ENCODE measurements at places on chromosomes 3 and 15.

DNA sequence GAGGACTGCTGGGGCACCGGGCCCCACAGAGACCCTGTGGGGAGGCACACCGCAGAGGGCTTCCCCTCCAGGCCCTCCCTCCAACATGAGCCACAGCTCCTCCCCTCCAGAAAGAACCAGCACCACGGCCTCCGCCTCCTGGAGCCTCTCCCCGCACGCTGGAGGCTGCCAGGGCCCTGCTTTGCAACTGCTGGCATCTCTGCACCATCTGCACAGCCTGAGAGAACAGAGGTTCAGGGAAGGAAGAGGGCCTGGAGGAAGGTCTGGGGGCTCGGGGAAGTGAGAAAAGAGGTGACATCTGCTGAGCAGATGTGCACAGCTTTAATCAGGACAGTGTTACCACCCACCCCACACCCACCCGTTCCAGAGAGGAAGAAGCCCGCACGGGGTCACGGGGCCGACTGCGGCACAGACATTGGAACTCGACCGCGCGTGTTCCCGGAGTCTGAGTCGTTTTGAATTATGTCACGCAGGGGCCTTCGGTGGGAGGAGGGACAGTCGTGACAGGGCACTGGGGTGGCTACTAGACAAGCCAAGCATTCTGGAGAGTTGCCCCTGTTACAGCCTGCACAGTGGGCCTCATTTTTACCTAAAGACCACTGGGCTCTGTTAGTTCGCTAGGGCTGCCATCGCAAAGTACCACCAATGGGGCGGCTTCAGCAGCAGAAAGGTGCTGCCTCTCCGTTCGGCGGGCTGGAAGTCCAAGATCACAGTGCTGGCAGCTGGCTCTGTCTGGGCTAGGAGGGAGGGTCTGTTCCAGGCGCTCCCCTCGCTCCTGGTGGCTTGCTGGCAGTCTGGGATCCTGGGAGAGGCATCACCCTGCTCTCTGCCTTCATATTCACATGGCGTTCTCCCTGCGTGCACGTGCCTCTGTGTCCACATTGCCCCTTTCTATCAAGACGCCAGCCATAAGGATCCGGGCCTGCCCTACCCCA lies 194.8 kb downstream of the XXYLT1 start:
- no peak for DNase-seq

- DNase-seq: no peak
Measured at GRCh38 chr15:39852250-39852649, 67.8 kb downstream of the GPR176 start.

DNA sequence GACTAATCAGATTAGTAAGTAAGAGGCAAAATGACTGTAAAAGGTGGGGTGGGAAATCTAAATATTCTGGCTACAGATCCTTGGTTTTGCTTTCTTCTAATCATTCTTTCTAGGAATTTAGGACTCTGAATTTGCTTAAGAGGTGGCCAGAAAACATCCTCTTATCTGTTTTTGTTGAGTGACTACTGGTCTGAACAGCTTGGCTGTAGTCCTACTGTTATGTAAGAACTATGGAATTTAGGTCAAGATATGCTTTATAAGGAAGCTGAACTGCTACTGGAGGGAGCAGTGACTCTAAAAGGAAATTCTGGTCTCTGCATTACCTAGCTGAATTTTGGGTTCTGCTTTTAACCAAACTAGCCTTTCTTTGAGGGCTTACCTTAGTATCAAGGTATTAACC lies 33.5 kb upstream of the CSPG5 start:
- no peak for DNase-seq

- no peak for DNase-seq
Measured at GRCh38 chr15:65903296-65904073, 34.2 kb downstream of the RAB11A start.

DNA sequence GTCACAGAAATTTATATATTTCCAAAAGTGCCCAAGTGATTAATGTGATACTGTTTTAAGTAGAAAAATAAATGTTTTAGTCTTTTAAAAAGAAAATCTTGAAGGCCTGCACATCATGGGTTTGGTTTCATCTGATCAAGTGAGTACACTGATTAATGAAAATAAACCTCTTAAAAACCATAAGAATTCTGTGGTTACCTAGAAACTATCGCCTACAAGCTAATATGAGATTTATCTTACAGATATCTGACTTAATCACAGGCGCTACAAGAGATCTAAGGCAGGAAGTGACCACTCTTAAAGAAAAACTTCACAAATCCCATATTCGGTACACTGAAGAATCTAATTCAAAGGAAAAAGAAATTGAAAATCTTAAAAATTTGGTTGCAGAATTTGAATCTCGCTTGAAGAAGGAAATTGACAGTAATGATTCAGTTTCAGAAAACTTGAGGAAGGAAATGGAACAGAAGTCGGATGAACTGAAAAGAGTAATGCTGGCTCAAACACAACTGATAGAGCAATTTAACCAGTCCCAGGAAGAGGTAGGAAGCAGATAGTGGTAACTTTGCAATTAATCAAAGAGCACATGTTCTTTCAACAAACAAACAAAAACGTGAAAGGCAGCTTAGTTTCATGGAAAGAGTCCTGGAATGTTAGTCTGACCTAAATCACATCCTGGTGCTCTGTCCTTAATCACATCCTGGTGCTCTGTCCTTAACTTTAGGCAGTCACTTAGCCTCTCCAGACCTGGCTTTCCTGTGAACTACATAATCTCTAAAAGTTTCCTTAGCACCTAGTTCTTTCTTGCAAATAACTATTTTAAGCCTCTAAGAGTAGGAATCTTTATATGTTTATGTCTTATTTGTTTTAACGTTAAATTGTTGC lies 131.8 kb downstream of the CCNL1 start:
- DNase-seq: no peak

GRCh38 chr3:138935863-138936740 lies 10.8 kb downstream of the FOXL2 start:
- DNase-seq: peak; percentile 67

- DNase-seq: peak; percentile 31
Measured at GRCh38 chr3:175521406-175521805, 662.3 kb downstream of the NAALADL2 start.

DNA sequence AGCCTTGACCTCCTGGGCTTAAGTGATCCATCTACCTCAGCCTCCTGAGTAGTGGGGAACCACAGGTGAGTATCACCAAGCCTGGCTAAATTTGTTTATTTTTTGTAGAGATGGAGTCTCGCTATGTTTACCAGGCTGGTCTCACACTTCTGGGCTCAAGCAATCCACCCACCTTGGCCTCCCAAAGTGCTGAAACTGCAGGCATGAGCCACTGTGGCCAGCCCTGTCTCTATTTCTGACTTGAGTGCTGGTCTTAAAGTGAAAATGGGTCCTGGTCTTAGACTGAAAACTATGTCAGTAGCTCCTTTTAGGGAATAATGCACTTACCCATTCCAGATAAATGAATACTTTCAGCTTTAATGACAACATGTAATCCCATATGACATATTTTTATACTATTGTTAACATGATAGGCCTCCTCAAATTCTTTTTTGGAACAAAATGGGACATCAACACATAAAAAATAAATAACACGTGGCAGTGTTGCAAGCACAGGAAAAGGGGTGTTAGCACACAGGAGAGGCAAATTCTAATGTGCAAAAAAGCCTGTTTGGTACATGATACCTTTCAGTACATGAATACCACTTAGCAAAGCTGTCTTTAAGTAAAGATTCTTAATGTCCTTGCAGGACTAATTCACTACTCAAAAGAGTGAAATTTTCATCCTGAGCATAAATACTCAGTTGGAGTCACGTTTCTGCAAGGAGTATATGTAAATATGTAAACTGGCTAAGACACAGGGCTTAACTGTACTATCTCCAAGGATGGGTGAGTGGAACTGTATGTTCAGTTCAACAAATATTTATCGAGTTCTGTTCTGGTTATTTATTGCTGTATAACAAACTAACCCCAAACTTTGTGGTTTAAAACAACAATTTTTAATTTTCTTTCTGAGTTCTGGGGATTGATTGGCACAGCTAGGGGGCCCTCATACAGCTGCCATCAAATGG lies 194.7 kb downstream of the NR1D2 start:
- DNase-seq: no peak

DNA sequence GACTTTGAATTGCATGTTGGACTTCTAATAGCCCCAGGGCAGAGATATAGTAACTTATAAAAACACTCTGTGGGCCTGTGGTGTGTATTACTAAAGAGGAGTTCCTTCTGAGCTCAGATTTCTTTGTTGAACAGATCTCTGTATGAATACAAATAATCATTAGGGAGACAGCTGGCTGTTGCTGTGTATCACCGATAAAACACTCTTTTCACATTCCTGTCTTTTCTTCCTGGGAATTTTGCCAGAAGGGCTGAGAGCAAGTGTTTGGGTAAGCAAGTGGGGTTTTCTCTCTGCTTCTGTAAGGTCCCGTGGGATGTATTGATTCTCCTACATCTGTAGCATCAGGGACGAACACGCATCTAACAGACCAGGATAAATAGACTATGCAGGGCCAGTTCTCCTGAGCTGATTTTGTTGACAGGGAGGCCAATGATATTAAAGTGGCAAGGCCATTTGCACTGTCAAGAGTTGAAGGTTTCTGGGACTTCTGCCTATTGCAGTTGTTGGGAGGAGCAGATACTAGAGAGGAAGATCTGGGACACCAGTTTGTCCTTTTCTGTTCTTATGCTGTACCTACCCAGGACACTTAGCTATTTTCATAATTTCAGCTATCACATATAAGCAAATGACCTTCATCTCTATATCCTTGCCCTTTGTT lies 225.9 kb upstream of the CD96 start:
- no peak for DNase-seq

GRCh38 chr3:25265284-25265683 lies 162.8 kb upstream of the RARB start:
- no peak for DNase-seq

GRCh38 chr3:4976109-4976508 lies 3.1 kb upstream of the BHLHE40 start:
- no peak for DNase-seq

DNA sequence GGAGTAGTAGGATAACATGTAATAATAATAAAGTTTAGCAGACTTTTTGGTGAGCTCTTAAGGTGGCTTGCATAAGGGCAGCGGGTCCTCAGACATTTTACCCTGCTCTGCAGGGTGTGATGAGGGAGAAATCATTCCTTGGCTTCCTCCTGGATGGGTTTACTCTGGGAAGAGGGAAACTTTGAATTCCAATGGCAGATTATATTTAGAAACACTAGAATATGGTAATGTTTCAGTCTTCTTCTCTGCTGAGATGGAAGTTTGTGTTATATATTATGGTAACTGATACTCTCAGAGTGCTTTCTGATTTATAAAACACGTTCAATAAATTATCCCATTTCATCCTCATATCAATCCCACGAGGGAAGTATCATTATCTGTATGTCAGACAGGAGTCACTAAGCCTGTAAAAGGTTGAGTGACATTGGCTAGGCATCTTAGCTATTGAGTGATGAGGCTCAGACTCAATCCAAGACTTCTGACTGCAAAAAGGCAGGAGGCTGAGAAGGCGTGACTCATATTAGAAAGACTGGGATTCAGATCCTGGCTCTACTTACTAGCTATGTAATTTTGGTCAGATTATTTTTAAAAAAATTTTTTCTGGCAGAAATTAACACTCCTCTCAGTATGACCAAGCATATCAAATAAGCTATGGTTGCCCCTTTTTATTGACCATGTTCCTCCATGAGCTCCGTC lies 19.3 kb downstream of the PDIA5 start:
- DNase-seq: no peak

GRCh38 chr15:91302588-91303439 lies 202.8 kb downstream of the SV2B start:
- DNase-seq: peak; percentile 68

DNA sequence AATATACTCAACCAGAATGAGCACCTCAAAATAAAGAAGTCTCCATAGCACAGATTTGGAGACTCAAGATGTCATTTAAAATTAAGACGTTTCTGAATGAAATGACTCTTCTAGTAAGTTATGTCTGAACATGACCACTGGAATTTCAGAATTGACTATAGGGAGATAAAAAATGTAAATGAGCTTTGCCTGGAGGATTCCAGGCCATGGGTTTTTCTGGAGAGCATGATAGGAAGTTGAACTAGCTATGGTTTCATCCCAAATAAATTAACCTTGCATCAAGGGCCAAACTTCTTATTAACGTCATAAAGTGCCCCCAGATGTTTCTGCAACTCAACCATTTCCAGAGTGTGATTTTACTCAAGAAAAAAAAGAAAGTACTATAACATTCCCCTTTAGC lies 222.6 kb upstream of the NR2F2 start:
- DNase-seq: no peak

DNA sequence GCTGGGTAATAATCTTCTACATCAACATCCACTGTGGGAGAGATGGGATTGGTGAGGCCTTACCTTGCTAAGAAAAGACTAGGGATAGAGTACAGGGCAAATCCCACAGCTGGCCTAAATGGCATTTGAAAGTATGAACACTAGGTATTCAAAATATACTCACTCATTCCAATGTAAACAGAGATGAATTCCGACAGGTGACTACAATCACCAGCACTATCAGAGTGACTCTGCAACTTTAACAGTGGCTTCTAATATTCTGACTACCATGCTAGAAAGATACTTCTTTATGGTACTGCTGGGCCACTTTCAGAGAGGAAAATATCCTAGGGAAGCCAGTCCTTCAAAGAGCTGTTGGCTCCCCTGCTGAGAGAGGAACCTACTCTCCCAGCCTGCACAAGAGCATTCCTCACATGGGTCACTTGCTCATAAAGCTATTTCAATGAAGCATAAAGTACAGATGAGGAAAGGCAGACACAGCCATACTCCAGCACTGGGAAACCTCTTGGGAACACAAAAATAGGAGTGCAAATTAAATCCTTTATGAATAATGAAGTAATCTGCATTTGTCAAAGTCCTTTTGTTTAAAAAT lies 21.5 kb upstream of the MAN2C1 start:
- no peak for DNase-seq

- no peak for DNase-seq
Measured at GRCh38 chr3:196757876-196758739, 18.5 kb downstream of the PAK2 start.

DNA sequence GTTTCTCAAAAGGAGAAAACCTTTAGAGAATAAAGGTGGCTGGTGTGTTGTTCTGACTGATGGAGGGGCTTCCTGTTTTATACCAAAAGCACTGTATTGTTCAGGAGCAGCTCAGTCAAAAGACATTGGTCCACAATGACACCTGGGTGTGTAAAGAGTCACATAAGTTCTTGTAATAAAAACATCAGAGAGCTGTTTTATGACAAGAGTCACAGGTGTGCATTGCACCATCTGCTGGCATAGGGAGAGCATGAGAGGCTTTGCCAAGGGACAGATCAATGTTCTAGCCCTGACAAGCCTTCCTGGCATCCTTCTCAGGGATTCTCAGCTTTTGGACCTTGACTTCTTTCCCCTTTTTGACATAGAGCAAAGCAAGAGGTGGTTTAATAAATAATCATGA lies 20.4 kb downstream of the ARPP21 start:
- no peak for DNase-seq

- DNase-seq: peak; percentile 46
Measured at GRCh38 chr3:51963951-51964451, 3.3 kb downstream of the PCBP4 start.

GRCh38 chr3:108088697-108089096 lies 2.1 kb downstream of the CD47 start:
- DNase-seq: no peak
